ENCODE measurements at places on chromosomes 1 and 21.

DNA sequence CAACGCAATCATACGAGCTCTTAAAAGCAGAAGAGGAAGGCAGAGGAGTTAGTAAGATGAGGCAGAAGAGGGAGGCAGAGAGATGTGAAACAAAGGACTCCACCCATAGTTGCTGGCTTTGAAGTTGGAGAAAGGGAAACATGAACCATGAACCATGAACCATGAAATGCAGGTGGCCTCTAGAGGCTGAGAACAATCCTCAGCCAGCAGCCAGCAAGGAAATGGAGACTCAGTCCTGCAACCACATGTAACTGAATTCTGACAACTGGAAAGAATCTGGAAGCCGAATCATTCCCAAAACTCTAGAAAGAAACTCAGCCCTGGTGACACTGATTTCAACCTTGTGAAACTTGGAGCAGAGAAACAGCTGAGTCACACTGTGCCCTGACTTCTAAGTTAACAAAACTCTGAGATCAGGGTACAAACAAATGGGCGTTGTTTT is 10.1 kb downstream of the DIPK1A start:
- no peak for DNase-seq

DNA sequence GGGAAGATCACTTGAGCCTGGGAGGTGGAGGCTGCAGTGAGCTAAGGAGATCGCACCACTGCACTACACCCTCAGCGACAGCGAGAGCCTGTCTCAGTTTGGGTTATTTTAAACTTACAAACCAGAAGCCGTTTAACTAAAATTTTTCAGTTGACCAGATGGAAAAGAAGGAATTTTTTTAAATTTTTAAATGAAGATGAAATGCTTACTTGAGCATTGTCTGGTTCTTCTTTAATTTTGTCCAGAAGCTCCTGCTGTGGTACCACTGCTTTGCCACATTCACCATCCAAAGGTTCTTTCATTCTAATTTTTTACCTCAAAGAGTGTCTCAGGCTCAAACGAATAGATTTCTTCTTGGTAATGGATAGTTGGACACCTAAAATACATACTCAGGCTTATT is 1.4 kb downstream of the ZMYM6 start:
- no peak for DNase-seq

- peak; percentile 57 for DNase-seq
These were observed 19.7 kb upstream of the ABCG1 start for GRCh38 chr21:42198929-42199867.

GRCh38 chr1:59159557-59160203 is 137.2 kb upstream of the FGGY start:
- no peak for DNase-seq

DNA sequence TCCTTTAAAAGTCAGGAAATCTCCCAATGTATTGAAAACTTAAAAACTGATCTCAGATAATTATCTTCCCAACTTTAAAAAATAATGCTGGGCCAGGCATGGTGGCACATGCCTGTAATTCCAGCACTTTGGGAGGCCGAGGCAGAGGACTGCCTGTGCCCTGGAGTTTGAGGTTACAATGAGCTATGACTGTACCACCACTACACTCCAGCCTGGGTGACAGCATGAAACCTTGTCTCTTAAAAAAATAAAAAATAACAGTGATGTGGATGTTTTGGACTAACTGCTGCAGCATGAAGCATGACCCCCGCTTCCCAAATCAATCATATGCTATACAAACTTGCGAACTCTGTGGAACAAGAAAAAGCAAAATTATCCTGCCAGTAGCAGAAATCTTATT is 186.3 kb downstream of the RERE start:
- no peak for DNase-seq
